ENCODE measurements at places on chromosomes 1 and 21.

DNA sequence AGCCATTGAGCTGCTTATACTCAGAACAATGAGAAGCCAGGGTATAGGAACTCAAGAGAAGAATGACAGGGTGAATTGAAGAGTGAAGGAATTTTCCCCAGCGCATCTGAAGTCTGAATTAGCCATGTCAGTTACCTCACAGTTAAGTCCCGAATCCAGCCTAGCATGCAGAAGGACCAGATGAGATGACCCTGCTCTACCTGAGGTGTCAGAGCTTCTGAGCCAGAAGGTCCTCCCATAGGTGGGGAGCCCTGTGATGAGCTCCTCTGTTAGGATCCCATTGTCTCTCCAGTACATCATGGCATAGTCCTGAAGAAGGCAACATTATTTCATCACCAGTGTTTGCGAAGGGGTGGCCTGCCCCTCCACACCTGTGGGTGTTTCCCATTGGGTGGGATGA lies 68.2 kb downstream of the OVGP1 start:
- DNase-seq = no peak

DNA sequence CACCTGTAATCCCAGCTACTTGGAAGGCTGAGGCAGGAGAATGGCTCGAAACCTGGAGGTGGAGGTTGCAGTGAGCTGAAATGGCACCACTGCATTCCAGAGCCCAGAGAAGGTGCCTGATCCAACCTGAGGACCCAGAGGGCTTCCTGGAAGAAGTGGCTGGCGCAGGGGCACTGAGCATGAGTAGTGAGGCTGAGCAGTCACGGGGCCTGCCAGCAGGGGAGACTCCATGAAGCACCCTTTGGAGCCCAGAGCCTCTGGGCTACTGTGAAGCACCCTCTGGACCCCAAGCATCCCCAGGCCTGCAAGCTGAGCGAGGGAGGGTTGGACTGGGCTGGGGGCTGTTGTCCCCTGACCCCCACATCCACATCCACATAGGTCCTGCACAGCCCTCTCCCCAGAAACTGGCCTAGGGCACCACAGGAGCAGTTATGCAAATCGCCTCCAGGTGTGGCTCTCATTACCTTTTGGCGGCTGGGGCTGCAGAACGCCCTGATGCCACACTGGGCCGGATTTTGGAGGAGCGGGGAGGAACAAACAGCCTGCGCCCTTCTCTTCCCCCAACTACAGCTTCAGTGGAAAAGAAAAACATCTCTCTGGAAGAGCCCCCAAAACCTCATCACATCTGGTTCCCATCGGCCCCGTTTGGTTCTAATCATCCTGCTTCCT lies 78.2 kb upstream of the TARDBP start:
- no peak for DNase-seq

GRCh38 chr1:227915564-227916553 lies 31.9 kb downstream of the WNT9A start:
- no peak for DNase-seq

DNA sequence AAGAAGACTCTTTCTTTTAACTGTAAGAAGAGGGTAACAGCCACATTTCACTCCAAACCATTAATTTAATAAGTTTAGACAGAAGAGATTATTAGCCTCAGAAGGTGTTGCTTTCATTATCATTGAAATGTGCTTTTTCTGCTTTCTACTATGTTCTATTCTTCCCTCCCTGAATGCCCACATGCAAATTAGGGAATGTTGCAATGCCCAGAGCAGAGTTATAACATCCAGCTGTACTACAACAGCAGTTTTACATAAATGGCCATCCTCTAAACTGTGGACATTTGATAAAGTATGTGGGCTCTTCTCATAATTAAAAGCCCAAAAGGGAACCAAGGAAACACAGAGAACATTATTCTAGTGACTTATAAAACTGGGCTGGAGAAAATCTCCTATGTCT lies 82.2 kb upstream of the SOD1 start:
- no peak for DNase-seq

GRCh38 chr21:32868631-32869454 lies 97.3 kb upstream of the PAXBP1 start:
- DNase-seq = no peak

- peak; percentile 52 for DNase-seq
These were observed 256.6 kb downstream of the ST6GALNAC3 start for GRCh38 chr1:76330991-76331603.

- no peak for DNase-seq
These were observed 801 bp upstream of the GORAB start for GRCh38 chr1:170530972-170531757.

DNA sequence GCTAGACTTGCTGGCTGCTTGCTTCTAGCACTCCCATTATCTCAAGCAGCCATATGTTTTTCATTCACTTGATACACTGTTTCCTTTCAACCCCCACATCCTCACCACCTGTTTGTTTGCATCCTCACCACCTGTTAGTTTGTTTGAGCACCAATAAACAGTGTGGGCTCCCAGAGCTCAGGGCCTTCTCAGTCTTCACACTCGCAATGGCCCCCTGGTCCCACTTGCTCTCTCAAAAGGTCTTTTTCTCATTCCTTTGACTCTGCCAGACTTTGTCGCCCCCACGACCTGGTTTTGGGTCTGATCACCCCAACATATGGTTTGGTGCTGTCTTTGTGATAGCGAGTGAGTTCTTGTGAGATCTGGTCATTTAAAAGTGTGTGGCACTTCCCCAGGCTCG lies 6.2 kb upstream of the PADI4 start:
- DNase-seq = no peak

DNA sequence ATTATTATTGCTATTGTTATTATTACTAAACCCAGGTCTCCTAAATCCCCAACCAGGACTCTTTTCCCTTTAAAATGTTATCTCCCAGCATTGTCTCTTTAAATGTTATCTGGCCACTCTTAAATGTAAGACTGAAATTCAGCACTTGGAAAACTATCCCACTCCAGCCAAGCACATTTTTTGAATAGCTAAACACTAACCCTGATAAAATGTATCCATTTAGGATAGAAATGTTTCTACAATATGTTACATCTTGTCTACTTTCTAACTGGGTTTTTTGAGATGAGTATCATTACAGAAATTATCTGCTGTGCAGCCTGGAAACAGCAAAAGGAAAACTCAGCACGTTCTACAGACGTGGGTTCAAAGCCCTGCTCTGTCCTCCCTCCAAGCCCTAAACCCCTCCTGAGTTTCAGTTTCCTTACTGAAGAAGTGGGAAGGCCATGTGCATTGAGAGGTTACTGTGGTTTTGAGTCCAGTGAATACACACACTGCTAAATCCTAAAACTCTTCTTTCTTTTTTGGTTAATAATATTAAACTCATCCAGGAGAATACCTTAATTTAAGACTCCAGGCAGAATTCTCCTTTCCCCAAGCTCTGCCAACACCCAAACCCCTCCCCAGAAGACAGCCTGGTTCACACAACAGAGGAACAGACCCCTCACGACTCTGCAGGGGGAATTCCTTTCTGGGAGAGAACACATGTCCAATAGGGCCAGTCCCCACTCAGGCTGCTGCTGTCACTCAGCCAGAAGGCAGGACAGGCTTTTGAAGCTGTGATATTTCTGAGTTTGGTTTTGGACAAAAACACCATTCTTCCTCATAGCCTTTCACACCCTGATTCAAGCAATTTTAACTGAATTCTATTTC lies 41.9 kb downstream of the HIVEP3 start:
- no peak for DNase-seq

DNA sequence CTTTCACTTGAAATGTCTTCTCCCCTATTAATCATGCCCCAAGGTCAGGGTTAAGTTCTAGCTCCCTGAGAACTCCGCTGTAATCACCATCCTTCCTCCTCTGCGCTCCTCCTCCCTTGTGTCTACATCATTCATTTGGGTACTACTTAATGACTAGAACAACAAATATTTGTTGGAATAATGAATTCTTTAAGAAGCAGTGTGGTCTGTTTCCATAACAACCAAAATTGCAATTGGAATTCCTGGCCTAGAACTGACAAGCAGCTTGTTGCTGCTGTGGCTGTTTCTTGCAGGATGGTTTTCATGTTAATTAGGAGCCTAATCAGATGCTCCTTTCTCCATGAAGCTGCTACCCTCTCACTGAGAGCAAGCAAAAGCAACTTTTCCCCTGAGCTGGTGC lies 192.5 kb downstream of the ZZZ3 start:
- no peak for DNase-seq

DNA sequence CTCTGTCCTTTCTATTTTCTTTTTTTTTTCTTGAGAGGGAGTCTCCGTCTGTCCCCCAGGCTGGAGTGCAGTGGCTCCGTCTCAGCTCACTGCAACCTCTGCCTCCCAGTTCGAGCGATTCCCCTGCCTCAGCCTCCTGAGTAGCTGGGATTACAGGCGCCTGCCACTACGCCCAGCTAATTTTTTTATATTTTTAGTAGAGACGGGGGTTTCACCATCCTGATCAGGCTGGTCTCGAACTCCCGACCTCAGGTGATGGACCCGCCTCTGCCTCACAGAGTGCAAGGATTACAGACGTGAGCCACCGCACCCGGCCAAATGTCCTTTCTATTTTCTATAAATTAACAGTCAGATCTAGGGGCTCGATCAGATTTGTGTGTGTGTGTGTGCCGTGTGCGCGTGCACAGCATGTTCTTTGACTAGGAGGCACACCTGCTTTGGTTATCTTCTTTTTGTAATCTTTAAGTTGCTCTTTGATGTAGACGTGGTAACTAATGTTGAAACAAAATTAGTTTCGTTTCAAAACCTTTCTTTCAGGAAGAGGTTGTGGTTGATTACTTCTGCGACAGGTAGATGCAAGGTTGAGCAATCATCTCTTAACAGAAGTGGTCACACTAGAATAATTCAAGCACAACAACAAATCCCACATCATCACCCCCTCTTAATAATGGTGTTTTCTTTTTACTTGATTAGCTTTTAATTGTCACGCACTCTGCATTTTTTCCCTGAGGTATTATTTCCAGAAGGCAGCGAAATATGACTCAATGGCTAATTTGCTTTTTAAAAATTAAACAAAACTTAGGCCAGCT lies 779 bp upstream of the DEGS1 start:
- no peak for DNase-seq

DNA sequence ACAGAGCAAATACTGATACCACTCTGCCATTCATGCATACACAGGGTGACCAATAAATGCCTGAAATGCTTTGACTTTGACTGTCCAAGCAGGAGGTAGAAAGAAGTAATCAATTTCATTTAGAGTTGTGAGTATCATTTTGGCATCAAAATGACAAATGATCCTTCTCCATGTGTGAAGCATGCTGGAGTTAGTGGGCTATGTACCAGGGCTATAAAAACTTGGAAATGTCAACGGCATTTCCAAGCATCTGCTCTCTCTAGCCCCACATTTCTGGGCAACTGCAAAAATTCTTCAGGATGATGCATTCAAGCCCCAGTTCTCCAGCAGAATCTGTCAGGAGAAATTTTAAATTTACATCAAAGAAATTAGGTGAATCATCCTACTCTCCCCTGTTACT lies 208.4 kb upstream of the PTBP2 start:
- DNase-seq = no peak

DNA sequence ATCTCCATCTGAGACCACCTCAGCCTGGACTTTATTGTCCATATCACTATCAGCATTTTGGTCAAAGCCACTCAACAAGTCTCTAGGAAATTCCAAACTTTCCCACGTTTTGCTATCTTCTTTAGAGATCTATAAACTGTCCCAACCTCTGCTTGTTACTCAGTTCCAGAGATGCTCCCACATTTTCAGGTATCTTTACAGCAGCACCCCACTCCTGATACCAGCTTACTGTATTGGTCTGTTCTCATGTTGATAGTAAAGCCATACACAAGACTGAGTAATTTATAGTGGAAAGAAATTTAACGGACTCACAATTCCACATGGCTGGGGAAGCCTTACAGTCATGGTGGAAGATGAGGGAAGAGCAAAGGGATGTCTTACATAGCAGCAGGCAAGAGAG lies 465.4 kb upstream of the PBX1 start:
- DNase-seq = no peak

DNA sequence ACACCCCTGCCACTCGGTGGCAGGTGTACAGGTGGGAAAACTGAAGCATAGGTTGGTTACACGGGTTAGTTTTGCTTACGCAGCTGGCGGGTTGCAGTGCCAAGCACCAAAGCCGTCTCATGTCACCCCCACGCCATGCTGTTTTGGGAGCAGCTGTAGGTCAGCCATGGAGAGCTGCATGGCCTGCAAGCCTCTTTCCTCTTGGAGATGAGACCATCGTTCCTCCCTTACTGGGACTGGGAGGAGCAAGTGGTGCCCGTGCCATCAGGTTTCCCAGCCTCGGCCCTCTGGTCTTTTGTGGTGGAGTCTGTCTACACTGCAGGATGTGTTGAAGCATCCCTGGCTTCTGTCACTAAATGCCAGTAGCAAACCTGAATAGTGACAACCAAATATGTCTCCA lies 46.9 kb downstream of the AJAP1 start:
- DNase-seq = no peak

GRCh38 chr1:91283421-91283726 lies 121.3 kb downstream of the HFM1 start:
- no peak for DNase-seq

DNA sequence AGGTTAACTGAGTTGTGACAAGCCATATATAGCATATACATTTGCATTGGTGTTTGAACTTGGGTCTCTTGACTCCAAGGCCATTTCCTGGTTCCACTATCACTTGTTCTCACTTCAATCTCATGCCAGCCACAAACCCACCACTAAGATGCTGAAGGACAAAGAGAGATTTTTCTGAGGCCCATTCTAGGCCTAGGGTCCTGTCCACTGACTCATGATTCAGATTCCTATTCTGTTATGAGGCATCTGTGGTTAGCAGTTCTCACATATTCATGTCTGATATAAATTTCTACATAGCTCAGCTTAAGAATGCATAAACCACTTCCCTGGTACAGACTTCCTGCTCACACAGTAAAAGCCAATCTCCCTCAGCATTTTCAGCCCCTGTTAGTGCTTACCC lies 326.1 kb upstream of the BEND5 start:
- DNase-seq = no peak

DNA sequence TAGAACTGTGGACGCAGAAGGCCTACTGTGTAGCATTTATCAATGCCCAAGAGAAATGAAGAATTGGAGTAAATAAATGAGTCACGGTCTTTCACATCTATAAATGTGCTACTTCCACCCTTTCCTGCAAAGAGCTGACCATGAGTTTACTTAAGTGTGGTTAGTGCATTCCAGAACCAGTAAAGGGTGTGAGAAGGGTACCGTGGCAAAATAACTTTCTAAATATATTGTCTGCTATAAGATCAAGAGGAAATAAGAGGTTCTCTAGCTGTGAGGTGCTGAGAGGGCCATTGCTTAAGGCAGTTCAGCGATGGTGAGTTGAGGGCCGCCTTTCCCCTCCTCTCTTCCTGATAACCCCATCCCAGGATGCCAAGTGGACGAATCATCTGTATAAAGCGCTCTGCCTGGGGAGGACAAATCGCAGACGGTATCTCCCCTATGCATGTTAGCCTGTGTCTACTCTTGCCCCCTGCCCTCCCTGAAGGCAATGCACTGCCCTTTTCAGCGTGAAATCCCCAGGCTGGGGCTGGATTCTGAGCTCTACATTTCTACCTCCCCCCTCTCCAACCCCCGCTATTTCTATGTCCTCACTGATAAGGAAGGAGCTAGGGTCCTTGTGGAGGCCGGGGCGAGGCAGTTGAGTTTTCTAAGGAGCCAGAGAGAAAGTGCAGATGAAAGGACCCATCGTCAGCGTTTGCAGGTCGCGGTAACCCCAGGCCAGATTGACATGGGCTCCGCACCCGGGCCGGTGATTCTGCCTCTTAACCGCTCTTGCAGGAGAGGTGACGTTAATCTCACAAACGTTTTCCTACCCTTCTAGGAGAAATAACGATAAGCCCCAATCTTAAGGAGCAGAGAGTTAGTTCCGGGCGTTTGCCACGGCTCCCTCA lies 1.5 kb upstream of the NCAM2 start:
- DNase-seq = no peak

GRCh38 chr1:221886743-221887414 lies 145.0 kb upstream of the DUSP10 start:
- DNase-seq = no peak

GRCh38 chr21:32713726-32714125 lies 14.1 kb downstream of the SYNJ1 start:
- no peak for DNase-seq
